Heart left ventricle (tissue), 16 donors: ENCODE measurements at places on chromosomes 3 and 15. TPM values are rescaled to one million over a fixed set of nuclear protein-coding genes. Genes with fewer than 3 reads are reported as not detected.

The NR2E3 gene
- total RNA-seq, result not detected

The GRAMD2A gene
- not detected for total RNA-seq

The ITIH3 gene
- total RNA-seq, result 0.13 TPM

The GPX1 gene
- total RNA-seq, result 106 TPM

The HHLA2 gene
- total RNA-seq, result not detected

The GTF2E1 gene
- total RNA-seq, result 7.3 TPM

The PCOLCE2 gene
- total RNA-seq, result 86.2 TPM

The APOD gene
- 167 TPM for total RNA-seq

The KLHL40 gene
- total RNA-seq, result 2.1 TPM

The EPB42 gene
- total RNA-seq, result not detected

The CHDH gene
- 7.0 TPM for total RNA-seq

The GREM1 gene
- not detected for total RNA-seq

The TRANK1 gene
- total RNA-seq, result 6.5 TPM

The CLDN18 gene
- not detected for total RNA-seq

The SNRK gene
- total RNA-seq, result 20.3 TPM

The PLA2G4D gene
- total RNA-seq, result not detected

The LCTL gene
- not detected for total RNA-seq

The TLR9 gene
- 0.43 TPM for total RNA-seq

The RSL24D1 gene
- 41.1 TPM for total RNA-seq

The ANKRD34C gene
- 0.24 TPM for total RNA-seq

The RARB gene
- total RNA-seq, result 17.7 TPM

The ISLR gene
- total RNA-seq, result 5.8 TPM

The DNAJB11 gene
- 17.3 TPM for total RNA-seq

The CPN2 gene
- 0.96 TPM for total RNA-seq

The SLC28A1 gene
- 0.84 TPM for total RNA-seq

The GAP43 gene
- total RNA-seq, result 4.7 TPM

The CCR1 gene
- total RNA-seq, result 2.0 TPM

The CLSTN2 gene
- total RNA-seq, result 3.9 TPM

The CDHR4 gene
- total RNA-seq, result not detected

The PLCB2 gene
- total RNA-seq, result 7.4 TPM

The NKTR gene
- total RNA-seq, result 19.7 TPM

The TEX55 gene
- total RNA-seq, result not detected

The CSPG4 gene
- total RNA-seq, result 46.9 TPM

The STOML1 gene
- total RNA-seq, result 25.1 TPM

The VPS8 gene
- 101 TPM for total RNA-seq

The PPP1R14D gene
- total RNA-seq, result not detected

The ZPLD1 gene
- total RNA-seq, result not detected

The MOBP gene
- not detected for total RNA-seq

The SEMA7A gene
- 7.5 TPM for total RNA-seq

The STRA6 gene
- total RNA-seq, result not detected

The DISP2 gene
- total RNA-seq, result 1.1 TPM

The SERINC4 gene
- not detected for total RNA-seq

The CPB1 gene
- total RNA-seq, result 1.9 TPM

The GOLGA8G gene
- total RNA-seq, result not detected

The CEMIP gene
- total RNA-seq, result 0.40 TPM
